CD4-positive, alpha-beta T cell treated with Interleukin-6 at 100 ng/mL for 8 hours (primary cell): ENCODE measurements at places on chromosomes 2 and 18.

DNA sequence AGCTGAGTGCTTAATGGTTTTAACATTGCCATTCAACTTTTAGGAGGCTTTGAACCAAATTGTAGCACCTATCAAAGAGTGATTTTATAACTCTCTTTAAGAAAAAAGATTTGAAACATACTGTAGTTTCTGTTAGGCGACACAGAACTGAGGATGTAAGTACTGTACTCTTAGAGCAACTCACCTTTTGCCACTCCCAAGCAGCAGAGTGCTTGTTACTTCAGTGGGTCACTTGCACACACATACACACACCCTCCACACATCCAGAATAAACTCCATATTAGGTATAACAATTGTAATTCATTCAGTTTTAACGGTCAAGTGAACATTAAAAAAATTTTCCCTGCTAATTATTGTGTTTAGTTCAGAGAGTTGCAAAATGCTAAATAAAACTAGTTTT is 118.3 kb downstream of the CAMKMT start:
- no peak for DNase-seq

GRCh38 chr18:22846088-22846683 is 86.9 kb upstream of the RBBP8 start:
- no peak for DNase-seq

- no peak for DNase-seq
Measured at GRCh38 chr2:169480079-169480465, 778 bp downstream of the BBS5 start.

DNA sequence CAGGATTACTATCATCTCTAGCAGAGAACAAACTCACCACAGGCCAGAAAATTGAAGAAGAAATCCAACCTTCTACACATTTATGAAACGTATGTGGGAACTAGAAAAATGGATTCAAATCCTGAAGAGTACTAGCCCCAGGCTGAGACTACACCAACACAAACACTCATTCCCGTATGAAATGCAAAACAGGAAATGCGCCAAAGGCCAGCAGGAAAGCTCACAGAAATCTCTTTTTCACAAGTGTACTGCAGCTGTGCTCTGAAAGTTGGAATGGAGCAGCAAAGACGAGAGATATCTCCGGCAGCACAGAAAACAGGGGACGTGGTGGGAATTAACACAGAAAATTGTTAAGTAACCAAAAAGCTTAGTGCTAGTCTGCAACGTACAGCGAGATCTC is 913.5 kb downstream of the TDRD15 start:
- no peak for DNase-seq

DNA sequence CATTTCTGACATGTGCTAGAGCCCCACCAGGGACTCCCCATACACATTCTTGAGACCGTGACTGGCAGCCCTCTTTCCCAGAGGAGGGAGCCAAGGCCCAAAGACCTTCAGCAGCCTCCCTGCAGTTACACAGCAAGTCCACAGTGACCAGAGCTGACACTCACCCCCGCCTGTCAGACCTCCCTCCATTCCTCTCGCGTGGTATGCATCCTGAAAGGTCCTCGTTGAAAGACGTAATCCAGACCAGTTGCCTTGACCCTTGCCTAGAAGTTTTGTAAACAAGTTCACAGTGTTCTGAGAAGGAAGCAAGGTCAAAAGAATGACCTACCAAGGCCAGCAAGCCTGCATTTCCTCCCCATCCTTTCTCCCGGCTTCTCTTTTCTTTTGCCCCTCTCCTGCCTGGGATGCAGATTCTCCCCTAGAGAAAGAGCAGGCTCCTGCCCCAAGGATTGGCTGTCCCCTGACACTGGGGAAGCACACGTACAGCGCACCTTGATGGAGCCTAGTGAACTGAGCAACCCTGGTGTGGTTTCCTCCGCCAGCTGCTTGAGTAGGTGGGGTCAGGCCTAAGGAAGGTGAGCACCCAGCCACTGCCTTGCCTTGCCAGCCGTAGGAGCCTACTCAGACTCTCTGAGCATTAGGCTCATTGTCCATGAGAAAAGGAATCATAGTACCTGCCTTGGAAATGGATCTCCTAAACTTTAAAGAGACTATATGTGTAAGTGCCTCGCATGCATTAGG is 18.3 kb downstream of the TRIB2 start:
- no peak for DNase-seq
